CD4-positive, alpha-beta T cell treated with Interleukin-6 at 100 ng/mL for 8 hours (primary cell): ENCODE measurements at places on chromosomes 13 and 19.

DNA sequence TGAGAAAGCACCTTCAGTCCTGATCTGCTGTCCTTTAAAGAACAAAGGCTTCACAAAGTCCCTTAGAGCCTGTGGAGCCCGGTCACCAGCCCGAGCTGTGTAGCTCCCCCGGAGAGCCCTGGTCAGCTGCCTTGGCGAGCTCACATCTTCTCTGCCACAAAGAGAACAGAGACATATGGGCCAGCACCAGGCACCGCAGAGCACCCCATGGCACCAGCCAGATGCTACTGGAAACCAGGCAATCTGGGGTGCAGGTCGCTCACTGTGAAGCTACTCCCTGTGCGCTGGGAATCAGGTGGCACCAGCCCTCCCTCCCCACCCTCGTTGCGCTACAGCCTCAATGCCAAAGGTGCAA, 44.3 kb upstream of the F7 start:
- DNase-seq = no peak

- no peak for DNase-seq
These were observed 399.9 kb downstream of the NDFIP2 start for GRCh38 chr13:79880818-79881217.

- DNase-seq = no peak
These were observed 126.7 kb upstream of the MRI1 start for GRCh38 chr19:13637664-13638063.

- no peak for DNase-seq
These were observed 21.9 kb downstream of the COMP start for GRCh38 chr19:18768997-18769891.

- no peak for DNase-seq
These were observed 8.1 kb upstream of the KLF2 start for GRCh38 chr19:16316506-16316882.

GRCh38 chr19:54114340-54115108, 933 bp downstream of the TFPT start:
- peak; percentile 57 for DNase-seq

DNA sequence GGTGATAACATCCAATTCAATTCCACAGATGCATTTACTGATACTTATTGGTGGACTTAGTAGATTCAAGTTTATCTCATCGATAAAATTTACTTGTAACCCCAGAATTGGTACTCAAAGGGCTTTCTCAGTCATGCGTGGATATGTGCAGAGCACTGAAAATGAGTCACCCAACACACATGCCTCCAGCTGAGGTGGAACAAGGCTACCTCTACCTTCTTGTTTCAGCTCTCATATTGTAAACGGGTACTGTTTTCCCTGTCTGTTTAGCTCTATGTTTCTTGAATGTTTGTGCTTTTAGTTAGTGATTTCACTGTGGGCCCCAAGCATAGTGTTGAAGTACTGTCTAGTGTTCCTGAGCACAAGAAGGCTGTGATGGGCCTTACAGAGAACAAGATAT, 1.5 kb downstream of the LRRC63 start:
- no peak for DNase-seq

- DNase-seq = no peak
These were observed 26.1 kb upstream of the TFDP1 start for GRCh38 chr13:113558461-113558860.
